ENCODE measurements at places on chromosomes 12 and 14.

- DNase-seq: no peak
Measured at GRCh38 chr14:33457021-33457420, 493.9 kb downstream of the EGLN3 start.

GRCh38 chr12:96751626-96752025 is 155.4 kb upstream of the NEDD1 start:
- DNase-seq: no peak

DNA sequence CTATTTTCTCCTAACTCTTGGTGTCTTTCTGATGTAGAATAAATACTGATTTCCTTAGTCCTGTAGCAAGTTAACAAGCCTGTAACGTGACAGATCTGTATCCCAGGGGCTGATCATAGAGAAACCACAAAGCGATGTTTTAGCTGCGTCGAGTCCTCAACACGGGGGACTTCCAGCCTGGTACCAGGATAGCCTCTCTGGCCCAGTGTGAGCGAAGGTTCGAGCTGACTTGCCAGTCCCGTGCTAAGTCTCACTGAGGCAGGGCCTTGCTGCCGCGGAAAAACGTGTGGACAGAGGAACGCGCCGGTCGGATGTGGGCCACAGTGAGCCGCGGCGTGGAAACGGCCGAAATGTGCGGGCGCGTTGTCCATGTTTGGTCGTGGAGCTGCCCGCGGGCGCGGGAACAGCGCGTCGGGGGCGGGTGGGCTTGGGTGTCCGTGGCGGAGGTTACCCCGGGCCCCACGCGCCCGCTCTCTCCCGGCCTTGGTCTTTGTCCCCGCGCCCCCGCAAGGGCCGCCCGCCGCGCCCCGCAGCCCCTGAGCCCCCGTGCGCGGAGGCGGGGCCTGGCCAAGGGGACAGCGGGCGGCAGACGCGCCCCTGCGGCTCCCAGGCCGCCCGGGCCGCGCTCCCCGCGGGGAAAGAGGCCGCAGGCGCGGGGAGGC is 531 bp upstream of the EML1 start:
- DNase-seq: no peak

DNA sequence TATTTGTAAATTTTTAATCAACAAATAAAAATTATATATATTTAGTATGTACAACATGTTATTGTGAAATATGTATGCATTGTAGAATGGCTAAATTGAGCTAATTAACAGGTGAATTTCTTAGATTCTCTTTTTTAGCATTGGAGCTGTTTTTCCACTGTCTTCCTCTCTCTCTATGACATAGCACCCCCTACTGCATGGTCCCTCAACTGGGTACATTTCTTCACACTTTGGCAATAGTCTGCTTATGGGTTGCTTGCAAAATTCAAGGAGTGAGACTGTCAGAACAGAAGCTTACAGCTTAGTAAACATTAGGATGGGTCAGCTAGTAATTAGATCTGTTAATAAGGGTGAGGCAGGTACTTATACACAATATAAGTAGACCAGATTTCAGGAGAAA is 658.5 kb upstream of the MGAT4C start:
- DNase-seq: peak; percentile 31

DNA sequence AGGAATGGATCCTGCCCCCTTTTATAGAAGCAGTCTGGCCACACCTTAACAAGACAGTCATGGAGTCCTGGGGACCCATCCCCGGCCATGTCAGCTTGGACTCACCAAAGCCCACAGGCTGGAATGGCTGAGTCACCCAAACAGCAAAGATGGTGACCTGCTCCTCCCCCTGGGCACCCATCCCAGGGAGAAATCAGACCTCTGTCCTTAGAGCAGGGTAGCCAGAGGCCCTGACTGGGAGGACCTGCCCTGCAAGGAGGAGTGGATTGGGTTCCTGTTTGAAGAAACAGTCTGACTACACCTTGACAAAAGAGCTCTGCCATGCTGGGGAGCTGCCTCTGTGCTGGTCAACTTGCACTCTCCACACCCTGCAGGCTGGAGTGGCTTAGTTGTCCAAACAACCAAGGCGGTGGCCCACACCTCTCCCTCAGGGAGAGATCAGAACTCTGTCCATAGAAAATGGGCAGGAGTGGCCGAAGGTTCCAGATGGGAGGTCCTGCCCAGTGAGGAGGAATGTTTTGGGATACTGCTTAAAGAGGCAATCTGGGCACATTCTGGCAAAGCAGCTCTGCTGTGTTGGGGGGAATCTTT is 16.6 kb downstream of the MGP start:
- DNase-seq: no peak

Measured in SHP77 treated with DMSO at 0.1 percent for 48 hours (cell line).